ENCODE measurements at places on chromosomes 1 and 21. TPM values are rescaled to one million over a fixed set of nuclear protein-coding genes. Genes with fewer than 3 reads are reported as not detected.

The UBL4B gene
- not detected for total RNA-seq

The GNG12 gene
- total RNA-seq, result 322 TPM

The TMCO4 gene
- total RNA-seq, result 6.0 TPM

The SLAMF7 gene
- not detected for total RNA-seq

The MFAP2 gene
- 13.6 TPM for total RNA-seq

The PROX1 gene
- total RNA-seq, result 2.1 TPM

The FCRL3 gene
- total RNA-seq, result not detected

The CA6 gene
- total RNA-seq, result not detected

The TSPAN1 gene
- 0.80 TPM for total RNA-seq

The SLC2A1 gene
- total RNA-seq, result 58.2 TPM

The HAO2 gene
- not detected for total RNA-seq

The BARHL2 gene
- not detected for total RNA-seq

The SPRR2G gene
- total RNA-seq, result not detected

The C1orf21 gene
- total RNA-seq, result 32.0 TPM

The TBX15 gene
- under 0.01 TPM for total RNA-seq

The CYP2J2 gene
- 0.22 TPM for total RNA-seq

The DNAJC28 gene
- total RNA-seq, result 2.3 TPM

The ZNF669 gene
- total RNA-seq, result 12.9 TPM

The SYT14 gene
- 1.2 TPM for total RNA-seq

The CBR3 gene
- 19.2 TPM for total RNA-seq

The S100A5 gene
- total RNA-seq, result not detected

The TRIM58 gene
- total RNA-seq, result 0.43 TPM

The KHDC4 gene
- 55.1 TPM for total RNA-seq

The CLCC1 gene
- 36.2 TPM for total RNA-seq

The FAAH gene
- total RNA-seq, result 0.27 TPM

The CELA3A gene
- total RNA-seq, result not detected

All from thoracic aorta endothelial cell (primary cell).